ENCODE measurements at places on chromosomes 5 and 9. TPM values are rescaled to one million over a fixed set of nuclear protein-coding genes. Genes with fewer than 3 reads are reported as not detected.

The IL6ST gene
- 14.5 TPM for polyA plus RNA-seq

The PLAC8L1 gene
- polyA plus RNA-seq = not detected

The C5orf47 gene
- polyA plus RNA-seq = not detected

The TRPM3 gene
- polyA plus RNA-seq = not detected

The SLC46A2 gene
- not detected for polyA plus RNA-seq

The SYK gene
- 69.5 TPM for polyA plus RNA-seq

The PGM5 gene
- not detected for polyA plus RNA-seq

The MRPL22 gene
- polyA plus RNA-seq = 208 TPM

The PCDHB10 gene
- not detected for polyA plus RNA-seq

The BTNL3 gene
- not detected for polyA plus RNA-seq

The GCNT4 gene
- polyA plus RNA-seq = not detected

The SEMA6A gene
- polyA plus RNA-seq = 1.1 TPM

The OR1B1 gene
- polyA plus RNA-seq = not detected

The HK3 gene
- not detected for polyA plus RNA-seq

The SPATA6L gene
- polyA plus RNA-seq = 1.4 TPM

The RLN2 gene
- polyA plus RNA-seq = 8.3 TPM

The C9orf153 gene
- polyA plus RNA-seq = 1.2 TPM

The PDLIM4 gene
- 0.86 TPM for polyA plus RNA-seq

The STXBP1 gene
- polyA plus RNA-seq = 0.62 TPM

The GFI1B gene
- polyA plus RNA-seq = not detected

The C8G gene
- 0.42 TPM for polyA plus RNA-seq

The RARS1 gene
- polyA plus RNA-seq = 129 TPM

The UGT3A1 gene
- polyA plus RNA-seq = not detected

The GRIA1 gene
- polyA plus RNA-seq = not detected

The C7 gene
- not detected for polyA plus RNA-seq

The TMEM252 gene
- polyA plus RNA-seq = not detected

The IFNE gene
- not detected for polyA plus RNA-seq

The CER1 gene
- not detected for polyA plus RNA-seq

The NMUR2 gene
- not detected for polyA plus RNA-seq

The NTRK2 gene
- 1.1 TPM for polyA plus RNA-seq

Measured in GM12878 (cell line).